ENCODE measurements at places on chromosomes 1 and 21. TPM values are rescaled to one million over a fixed set of nuclear protein-coding genes. Genes with fewer than 3 reads are reported as not detected.
A peak's percentile ranks its signal among the peaks of the same experiment; 100 is the strongest.

CREG1 gene
- 1,526 TPM for total RNA-seq

OR10J1 gene
- total RNA-seq: not detected

IL24 gene
- total RNA-seq: not detected

H6PD gene
- 17.6 TPM for total RNA-seq

LRRC71 gene
- total RNA-seq: not detected

TMEM52 gene
- total RNA-seq: 5.3 TPM

PKLR gene
- total RNA-seq: not detected

MAB21L3 gene
- total RNA-seq: not detected

- no peak for DNase-seq
Measured at GRCh38 chr1:11924334-11925195, 1.7 kb downstream of the KIAA2013 start.

DNA sequence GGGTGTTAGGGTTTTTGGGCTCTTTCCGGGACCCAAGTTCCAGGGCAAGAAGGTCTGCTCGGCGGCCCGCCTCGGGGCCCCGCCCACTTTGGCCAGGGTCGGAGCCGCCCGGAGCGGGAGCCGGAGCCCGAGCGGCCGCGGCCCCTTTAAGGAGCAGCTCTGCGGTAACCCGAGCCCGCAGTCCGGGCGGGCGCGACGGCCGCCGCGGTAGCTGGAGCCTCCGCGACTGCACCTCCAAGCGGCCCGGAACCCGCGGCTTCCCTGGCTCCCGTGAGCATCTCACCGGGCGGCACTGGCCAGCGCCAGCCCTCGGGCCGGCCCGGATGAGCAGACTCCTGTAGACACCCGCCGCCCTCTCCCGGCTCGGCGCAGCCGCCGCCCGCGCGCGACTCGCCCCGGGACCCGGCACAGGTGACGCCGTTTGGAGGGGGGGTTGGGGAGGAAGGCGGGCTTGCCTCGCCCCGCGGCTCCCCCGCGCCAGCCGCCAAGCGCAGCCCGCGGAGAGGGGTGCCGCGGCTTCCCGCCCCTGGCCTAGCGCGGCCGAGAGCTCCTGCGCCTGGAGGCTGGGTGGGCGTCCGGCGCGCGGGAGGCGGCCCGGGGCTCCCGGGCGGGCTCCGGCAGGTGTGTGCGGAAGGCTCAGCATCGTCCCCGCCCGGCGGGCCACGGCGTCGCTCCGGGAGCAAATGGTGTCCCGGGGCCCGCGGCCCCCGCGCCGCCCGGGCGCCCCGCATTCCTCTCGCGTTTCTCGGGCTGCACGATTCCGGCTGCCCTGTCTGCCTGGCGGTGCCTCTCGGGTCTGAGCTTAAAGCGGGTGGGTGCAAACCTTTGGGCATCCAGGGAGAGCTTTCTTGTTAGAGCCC, at the start of gene TLCD4:
Gene TLCD4 (plus strand): TSS at position 149 of the 860 bp plus-strand sequence. CDS start 26,547 bp downstream, outside the sequence.
- DNase-seq: peak; percentile 70

DNA sequence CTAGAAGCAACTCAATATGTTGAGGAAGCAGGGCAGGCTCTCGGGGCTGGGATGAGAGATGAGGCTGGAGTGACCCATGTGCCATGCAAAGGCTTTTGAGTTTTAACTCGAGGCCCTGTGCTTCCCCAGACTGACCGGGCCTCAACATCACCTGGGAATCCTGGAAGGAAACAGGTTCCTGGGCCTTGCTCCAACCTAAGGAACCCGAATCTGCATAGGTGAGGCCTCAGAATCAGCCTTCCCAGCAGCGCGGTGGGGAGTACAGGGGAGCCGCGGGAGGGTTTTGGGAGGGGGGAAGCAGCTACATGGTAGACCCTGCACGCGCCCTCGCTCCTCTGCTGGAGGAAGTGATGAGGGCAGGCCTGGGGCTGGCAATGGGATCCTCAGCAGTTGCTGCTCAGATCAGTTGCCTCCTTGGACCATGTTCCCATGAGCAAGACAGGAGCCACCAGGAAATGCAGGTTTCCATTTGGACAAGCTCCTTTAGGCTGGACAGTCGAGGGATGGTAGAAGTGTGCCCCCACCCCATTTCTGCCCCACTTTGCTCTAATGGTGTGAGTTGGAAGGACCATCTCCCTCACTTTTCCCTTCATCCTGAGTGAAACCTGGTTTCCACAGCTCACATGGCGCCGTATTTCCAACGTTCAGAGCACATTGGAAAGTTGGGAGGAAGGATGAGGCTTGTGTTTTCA, 4.5 kb upstream of the KIAA1614 start:
- DNase-seq: no peak

DNA sequence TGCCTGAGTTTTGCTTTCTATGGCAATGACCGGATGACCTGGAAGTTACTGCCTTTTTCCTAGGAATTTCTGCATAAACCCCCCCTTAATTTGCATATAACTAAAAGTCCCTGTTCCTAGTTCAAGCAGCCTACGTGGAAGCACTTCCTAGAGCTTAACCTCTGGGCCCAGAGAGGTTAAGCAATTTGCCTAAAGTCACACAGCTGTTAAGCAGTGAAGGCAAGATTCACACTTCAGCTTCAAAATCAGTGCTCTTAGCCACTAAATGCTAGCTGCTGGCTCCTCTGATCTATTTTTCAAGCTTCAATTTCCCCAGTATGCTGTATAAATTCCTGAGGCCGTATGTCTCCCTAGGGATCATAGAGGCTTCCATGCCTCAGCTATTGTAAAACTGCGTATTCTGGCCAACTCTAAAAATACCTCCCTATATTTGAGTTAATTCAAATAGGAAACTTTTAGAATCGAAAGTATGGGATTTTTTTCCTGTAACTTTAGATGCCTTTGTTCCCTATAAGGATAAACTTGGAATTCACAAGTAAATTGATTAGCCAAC, 53.1 kb upstream of the CD5L start:
- DNase-seq: no peak

DNA sequence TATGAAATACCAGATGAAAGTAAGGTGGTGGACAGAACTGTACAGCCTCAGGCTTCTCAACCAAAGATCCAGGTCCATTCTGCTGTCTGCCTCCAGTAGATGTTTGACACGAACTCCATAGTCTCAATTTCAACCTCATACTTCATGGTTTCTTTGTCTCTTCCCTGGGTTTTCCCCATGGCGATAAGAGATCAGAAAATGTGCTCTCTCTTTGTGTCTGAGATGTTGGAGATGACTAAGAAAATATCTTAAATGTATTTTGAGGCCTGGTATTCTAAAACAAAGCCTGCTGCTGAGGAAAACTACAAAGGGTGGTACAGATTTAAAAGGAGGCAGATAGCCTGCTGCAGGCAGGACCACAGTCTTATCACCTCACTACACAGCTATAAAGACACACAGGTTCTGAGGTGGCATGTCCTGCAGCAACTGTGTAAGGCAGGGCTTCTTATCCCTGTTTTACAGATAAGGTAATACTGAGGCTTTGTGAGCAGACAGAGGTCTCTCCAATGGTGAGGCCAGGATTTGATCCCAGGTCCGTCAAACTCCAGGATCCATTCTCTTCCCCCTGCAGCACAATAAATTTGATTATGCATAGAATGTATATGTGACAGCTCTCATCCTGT, 40.0 kb upstream of the CACNA1E start:
- no peak for DNase-seq

GRCh38 chr1:92784021-92784638, 778 bp downstream of the EVI5 start:
- DNase-seq: peak; percentile 13

- DNase-seq: no peak
Measured at GRCh38 chr1:242842094-242842493, 317.6 kb upstream of the PLD5 start.

- DNase-seq: no peak
Measured at GRCh38 chr1:116393792-116394191, 20.7 kb downstream of the ATP1A1 start.

DNA sequence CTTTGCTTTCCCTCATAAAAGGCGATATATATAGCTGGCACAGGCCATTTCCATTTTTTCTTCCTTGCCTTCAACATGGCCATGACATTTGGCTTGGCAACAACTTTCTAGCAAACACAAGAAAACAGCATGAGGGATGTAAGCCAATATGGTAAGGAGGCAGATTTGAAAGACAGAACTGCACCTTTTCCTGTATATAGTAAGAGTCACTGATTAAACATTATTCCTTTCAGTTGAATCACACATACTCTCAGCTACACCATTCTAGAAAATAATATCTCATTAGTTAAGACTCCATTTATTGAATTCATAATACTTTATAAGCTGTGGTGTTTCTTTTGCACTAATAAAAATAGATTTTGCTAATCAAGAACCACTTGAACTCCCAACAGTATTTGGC, 9.5 kb downstream of the SIKE1 start:
- DNase-seq: no peak

DNA sequence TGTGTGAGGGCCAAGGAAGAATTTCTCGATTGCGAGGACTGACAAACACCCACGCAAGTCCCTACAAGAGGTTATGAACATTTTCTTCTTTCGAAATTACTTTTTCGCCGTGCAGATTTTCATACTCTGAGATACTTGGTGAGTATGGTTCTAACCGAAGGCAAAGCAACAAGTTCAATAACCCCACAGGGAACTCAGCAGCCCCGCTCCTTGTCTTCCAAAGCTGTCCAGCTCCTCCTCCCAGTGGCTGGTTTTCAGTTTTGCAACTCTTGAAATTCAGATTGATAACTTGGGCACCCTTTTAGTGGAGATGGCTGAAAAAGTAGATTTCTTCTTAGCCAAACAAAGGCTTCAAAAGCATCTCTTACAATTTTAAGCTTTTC, 154.4 kb downstream of the SETD4 start:
- no peak for DNase-seq

GRCh38 chr1:59094001-59094400, 202.9 kb upstream of the FGGY start:
- DNase-seq: no peak

DNA sequence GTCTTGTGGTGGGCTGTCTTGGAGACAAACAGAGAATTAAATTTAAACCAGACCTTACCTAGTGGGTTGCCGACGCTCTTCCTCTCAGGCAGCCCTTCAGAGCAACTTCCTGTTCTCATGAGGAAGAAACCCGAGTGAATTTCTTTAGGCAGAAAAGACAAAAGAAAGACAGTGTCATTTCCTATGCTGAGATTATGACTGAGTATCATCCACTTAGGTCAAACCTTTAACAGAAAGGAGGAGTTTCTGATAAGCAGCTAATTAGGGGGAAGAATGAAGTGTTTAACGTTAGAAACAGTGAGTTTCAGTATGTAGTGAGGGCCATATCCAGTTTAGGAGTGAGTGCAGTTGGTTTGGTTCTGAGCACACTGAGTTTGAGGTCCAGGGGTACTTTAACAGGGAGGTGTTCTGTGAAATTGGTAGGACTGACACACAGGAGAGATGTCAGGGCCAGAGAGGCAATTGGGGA, 38.7 kb downstream of the FASLG start:
- DNase-seq: no peak

GRCh38 chr1:246343251-246343650, 163.8 kb downstream of the SMYD3 start:
- DNase-seq: no peak

GRCh38 chr1:243731301-243731891, 118.6 kb downstream of the AKT3 start:
- DNase-seq: no peak

DNA sequence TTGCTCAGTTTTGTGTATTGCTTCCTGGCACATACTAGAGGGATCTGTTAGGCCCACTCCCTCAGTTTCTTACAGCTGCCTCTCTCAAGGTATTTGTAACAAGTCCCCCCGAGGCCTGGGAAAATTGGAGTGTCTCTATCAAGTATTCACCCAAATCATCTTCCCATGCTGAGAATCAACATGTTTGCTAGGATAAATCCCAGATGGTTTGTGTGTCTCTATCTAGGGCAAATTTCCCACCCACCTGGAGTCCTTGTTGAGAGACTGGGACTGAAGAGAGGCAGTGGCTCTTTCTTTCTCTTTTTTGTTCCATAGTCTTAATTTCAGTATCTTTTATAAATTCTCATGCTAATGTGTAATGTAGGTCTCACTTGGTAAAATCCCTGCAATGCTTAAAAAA, 58.0 kb downstream of the OLFM3 start:
- peak; percentile 76 for DNase-seq

DNA sequence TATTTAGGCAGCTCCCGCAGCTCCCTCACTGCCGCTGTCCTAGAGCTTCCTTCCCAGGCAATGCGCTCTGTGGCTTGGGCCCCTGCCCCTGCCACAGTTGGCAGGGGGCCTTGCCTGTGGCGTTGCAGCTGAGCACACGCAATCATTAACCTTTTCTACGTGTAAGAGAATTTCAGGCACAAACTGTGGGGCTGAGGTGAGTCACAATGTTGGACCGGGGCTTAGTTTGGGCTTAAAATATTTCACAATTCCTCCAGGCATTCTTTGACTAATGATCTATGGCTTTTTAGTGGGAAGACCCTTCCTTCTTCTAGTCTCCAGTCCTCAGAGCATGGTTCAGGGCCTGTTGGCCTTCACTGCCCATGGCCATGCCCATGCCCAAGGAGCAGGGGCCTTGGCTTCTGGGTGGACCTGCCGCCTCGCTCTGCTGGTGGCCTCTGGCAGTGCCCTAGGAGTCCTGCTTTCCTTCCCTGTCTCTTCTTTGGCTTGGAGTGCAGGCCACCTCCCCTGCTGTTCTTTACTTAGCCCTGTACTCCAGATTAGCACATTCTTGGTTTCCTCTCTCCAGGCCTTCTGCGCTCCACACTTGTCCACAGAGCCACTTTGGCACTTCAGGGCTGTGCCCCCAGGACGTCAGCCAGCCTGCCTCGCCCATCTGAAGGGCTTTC, 39.2 kb downstream of the MAPKAPK2 start:
- no peak for DNase-seq

GRCh38 chr21:34887725-34888568, 161.2 kb downstream of the RUNX1 start:
- no peak for DNase-seq

GRCh38 chr1:15669074-15669473, 15.0 kb upstream of the PLEKHM2 start:
- DNase-seq: no peak

GRCh38 chr1:68819190-68819829, 322.4 kb upstream of the DEPDC1 start:
- no peak for DNase-seq

DNA sequence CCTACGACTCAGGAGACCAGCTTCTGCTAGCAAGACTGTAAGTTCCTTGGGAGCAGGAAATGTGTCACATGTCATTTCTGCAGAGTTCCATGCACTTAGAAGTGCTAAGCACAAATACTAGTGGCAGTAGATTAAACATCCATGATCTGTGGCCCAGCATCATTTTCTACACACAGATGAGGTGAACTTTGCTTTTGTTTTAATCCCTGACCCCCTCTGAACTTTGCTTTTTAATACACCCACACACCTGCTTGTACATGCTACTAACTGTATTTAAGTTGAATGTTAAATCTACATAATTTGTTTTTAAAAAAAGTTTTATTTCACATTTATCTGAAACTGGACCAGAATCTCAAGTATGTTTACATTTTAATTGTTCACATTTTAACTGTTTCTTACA, 24.5 kb downstream of the SLC35D1 start:
- DNase-seq: no peak

- no peak for DNase-seq
Measured at GRCh38 chr1:221440658-221441057, 301.2 kb downstream of the DUSP10 start.

- DNase-seq: no peak
Measured at GRCh38 chr1:19402031-19402813, 83.1 kb downstream of the CAPZB start.
